ENCODE measurements at places on chromosomes 3 and 15.

- no peak for DNase-seq
Observed at GRCh38 chr3:52839892-52840545, 5.2 kb upstream of the MUSTN1 start.

GRCh38 chr3:43238801-43239200, 47.5 kb upstream of the SNRK start:
- no peak for DNase-seq

- peak; percentile 30 for DNase-seq
Observed at GRCh38 chr3:176650478-176650877, 546.8 kb downstream of the TBL1XR1 start.

GRCh38 chr15:81270781-81271491, 53.0 kb downstream of the STARD5 start:
- no peak for DNase-seq

- DNase-seq, result no peak
Observed at GRCh38 chr3:145696011-145696410, 465.0 kb downstream of the PLOD2 start.

GRCh38 chr15:38247336-38247735, 5.3 kb upstream of the SPRED1 start:
- peak; percentile 62 for DNase-seq

DNA sequence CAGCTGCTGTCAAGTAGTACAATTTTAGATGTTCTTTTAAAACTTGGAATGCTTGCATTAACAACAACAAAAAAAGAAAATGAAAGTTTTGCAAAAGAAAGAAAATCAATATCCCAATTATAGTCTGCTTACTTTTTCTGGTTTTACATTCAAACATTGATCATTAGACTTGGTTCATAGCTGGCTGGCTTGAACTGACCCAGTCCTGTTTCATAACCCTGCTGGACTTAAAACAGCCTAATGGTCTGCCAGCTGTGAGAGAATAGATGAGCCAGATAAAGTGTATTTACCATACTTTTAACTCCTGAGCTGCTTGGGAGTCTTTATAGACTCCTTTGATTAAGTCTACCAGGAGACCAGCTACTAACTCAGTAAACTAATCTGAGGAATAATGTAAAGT, 59.2 kb downstream of the PIAS1 start:
- peak; percentile 36 for DNase-seq

GRCh38 chr15:64453689-64454037, 6.7 kb upstream of the ZNF609 start:
- no peak for DNase-seq

DNA sequence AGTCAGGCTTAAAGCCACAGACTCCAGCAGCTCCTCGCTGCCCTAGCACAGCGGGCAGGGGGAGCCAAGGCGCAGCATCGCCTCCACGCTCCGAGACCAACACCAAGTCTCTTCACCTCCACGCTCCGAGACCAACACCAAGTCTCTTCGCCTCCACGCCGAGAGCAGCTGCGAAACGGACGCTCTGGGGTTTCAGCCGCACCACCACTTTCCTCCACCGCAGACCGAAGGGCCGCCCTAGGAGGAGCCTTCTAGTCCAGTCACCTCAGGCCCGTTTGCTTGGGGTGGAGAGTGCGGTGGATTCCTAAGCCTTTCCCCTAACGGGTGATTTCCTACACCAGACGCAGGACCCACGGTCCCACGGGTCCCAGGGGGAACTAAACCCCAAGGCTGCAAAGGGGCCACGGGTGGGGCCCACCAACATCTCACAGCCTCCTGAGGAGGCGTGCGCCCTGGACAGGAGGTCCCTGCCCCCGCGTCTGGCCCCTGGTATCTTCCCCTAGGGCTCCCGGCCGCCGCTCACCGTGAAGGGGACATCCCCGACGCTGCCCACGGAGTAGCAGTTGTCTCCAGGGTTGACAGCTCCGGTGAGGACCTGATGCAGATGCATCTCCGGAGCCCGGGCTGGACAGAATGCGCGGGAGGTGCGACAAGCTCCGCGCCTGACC, 501 bp downstream of the DMXL2 start:
- peak; percentile 67 for DNase-seq

- DNase-seq, result no peak
Observed at GRCh38 chr15:87961851-87962420, 294.6 kb downstream of the NTRK3 start.

- no peak for DNase-seq
Observed at GRCh38 chr15:58551084-58551763, 119.4 kb downstream of the LIPC start.
